ENCODE measurements at places on chromosomes 4 and X.
A peak's percentile ranks its signal among the peaks of the same experiment; 100 is the strongest.

DNA sequence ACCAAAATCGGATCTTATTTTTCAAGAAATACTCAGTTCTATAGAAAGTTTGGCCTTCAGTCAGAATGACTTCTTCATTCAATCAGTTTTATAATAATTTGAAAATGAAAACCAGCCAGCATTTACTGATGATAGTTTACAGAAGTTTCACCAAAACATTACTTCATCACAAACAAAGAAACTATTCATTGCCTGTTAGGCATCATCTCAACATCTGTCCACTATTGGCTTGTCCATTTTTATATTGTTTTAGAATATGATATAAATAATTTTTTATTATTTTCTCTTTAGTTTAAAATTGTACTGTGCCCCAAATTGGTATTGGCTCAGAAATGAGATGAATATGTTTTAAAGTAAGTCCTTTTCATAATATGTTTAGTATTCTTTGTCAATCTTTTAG, 38.4 kb downstream of the FAT4 start:
- DNase-seq, result no peak

DNA sequence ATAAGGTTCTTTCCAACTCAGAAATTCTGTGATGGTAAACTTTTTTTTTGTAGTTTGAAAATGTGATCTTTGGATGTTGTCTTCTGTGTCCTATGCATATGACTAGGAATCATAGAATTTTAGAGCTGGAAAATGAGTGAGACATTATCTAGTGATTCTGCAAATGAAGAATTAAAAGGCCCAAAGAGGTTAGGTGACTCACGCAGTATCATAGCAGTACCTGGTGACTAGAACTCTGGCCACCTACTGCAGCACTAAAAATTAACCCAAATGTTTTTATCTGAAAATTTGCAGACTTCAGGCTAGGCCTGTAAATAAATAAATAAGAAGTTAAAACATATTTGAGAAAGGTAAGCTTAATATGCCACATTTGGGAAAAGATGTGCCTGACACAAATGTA, 52.8 kb downstream of the NFKB1 start:
- no peak for DNase-seq

DNA sequence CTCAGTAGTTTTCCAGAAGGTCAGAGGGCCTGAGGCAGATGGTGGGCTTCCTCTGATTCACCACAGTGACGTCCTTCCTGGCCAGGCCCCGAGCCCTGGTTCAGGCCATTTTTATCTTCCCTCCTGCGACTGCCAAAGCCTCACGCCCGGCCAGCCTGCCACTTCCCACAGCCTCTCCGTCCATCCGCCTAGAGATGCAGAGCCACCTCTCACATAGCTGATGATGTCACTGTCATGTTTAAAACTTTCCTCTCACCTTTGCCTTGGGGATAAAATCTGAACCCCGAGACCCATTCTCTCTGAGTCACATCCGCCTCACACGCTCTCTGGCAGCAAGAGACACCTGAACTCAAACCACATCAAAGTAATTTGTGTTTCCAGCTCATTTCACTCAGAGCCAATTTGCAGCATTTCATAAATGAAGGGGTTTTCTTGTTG, 175.3 kb downstream of the QDPR start:
- no peak for DNase-seq

- DNase-seq, result no peak
Observed at GRCh38 chr4:177070533-177071058, 239.1 kb upstream of the NEIL3 start.

- DNase-seq, result no peak
Observed at GRCh38 chr4:142596121-142596520, 250.0 kb downstream of the INPP4B start.

- no peak for DNase-seq
Observed at GRCh38 chr4:9942921-9943600, 78.2 kb downstream of the SLC2A9 start.

DNA sequence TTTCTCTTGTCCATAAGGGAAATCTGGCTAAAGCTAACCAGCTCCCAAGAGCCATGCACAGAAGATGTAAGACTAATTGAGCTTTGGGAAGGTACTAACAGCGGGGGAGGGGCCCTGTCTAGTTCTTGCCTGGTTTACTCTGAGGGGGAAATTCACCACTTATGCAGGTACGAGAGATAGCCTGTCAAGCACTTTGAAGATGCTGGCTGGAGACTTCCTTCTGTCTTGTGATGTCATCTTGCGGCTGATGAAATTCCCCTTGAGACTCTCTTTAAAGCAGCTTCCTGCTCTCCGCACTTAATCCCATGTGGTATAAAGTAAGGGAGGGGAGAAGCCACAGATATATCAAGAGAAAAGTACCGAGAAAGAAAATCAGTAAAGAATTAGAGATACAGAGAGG, 345.3 kb downstream of the MAPK10 start:
- DNase-seq, result no peak

DNA sequence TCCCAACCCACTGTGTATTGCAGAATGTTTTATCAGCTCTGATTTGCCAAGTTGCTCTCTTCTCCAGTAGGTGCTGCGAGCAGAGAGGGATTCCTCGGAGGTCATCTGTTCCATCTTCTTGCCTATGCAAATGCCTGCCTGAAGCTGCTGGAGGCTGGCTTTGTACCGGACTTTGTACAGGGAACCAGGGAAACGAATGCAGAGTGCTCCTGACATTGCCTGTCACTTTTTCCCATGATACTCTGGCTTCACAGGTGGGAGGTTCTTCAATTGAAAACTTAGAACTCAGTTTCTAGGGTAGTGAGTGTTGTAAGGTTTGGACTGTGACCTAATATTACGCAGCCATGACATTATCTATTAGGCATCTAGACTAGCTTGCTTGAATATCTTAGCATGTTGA, 24.9 kb downstream of the AR start:
- DNase-seq, result no peak

GRCh38 chr4:41645728-41646390, 102.7 kb downstream of the PHOX2B start:
- DNase-seq, result no peak

- DNase-seq, result no peak
Observed at GRCh38 chrX:13733506-13733905, 914 bp downstream of the TRAPPC2 start.

- DNase-seq, result no peak
Observed at GRCh38 chr4:73609706-73610105, 10.5 kb downstream of the RASSF6 start.

DNA sequence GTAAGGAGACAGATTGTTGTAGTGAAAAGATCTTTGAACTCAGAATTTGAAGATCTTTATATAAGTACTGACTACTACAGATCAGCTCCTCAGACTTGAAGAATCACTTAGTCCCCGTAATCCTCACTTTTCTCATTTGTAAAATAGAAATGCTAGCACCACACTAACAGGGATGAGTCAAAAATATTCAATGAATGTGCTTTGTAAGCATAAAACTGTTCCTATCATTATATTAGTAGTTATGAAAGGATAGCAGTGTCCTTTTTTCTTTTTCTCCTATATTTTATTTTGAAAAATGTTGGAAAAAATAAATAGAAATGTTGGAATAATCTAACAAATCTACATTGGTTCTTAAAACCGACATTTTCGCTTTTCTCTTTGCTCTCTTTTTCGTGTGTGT, 25.4 kb downstream of the NFKB1 start:
- DNase-seq, result no peak

DNA sequence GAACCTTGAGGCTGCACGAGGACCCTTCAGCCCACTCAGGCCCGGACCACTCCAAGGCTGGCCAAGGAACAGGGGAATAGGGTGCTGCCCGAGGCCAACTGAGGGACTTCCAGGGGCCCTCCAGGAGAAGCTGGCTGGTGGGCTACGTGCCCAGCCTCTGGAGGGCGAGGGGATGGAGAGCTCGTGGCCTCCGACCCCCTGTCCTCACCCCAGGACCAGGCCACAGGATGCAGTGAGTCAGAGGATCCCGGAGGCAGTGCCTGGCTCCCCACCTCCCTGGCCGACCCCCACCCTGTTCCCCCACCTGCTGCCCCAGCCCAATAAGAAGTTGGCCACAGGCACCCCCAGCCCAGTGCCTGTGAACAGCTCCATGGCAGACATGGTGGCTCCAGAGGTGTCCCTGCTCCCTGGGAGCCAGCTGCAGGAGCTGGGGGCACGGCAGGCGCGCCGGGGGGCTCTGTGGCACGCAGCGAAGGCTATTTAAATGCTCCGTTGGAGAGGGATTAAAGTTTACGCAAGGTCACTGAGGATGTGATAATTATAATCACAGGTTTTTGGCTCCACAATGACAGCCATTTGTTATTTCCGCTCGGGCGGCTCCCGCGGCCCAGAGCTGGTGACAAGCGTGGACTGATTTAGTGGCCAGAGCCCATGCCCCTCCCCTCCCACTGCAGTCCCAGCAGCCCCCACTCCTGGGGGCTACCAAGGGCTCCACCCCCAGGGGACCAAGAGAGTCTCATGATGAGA, 95.7 kb upstream of the NKX1-1 start:
- no peak for DNase-seq

- no peak for DNase-seq
Observed at GRCh38 chr4:151678048-151678872, 82.5 kb downstream of the GATB start.

GRCh38 chrX:74104356-74105015, 199.5 kb upstream of the ZCCHC13 start:
- no peak for DNase-seq

DNA sequence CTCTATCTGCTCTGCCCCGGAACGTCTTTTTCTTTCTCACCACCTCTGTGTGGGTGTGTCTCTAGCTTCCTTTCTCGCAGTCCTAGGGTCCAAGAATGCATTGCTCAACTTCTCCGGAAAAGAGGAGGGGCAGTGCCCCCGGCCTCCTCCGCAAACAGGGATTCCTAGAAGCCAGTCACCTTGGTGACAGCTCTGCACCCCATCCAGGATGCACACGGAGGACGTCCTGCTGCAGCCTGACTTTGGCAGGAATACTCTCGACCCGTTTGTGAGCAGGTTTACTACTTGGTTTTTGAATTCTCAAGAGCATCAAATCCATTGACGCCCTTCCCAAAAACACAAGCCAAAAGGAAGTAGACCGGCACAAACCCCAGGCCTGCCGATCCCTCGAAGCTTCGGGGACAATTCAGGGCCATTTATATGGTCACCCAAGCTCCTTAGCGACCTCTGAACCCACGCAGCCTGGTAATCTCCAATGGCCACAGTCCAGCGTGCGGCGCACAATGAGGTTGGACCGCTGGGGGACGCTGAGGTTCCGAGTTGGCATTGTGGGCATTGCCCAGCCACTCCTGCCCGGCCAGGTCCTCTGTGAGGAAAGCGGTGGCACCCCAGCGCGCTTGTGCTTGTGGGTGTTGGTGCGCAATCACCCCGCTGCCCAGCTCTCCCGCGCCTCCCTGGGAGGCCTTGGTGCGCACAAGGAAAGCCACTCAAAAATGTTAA, 9.8 kb downstream of the NKX3-2 start:
- DNase-seq, result no peak

- no peak for DNase-seq
Observed at GRCh38 chr4:98976716-98977115, 18.8 kb upstream of the METAP1 start.

- DNase-seq, result no peak
Observed at GRCh38 chr4:122980860-122981259, 58.5 kb upstream of the NUDT6 start.

GRCh38 chrX:72554448-72555140, 18.0 kb downstream of the HDAC8 start:
- DNase-seq, result no peak

GRCh38 chrX:43527801-43528200, 128.3 kb upstream of the MAOA start:
- DNase-seq, result no peak

- DNase-seq, result no peak
Observed at GRCh38 chrX:9033989-9034388, at the start of gene FAM9B. Gene FAM9B (minus strand): TSS chrX:9034127. CDS start chrX:9032986, 1,141 bp downstream.

DNA sequence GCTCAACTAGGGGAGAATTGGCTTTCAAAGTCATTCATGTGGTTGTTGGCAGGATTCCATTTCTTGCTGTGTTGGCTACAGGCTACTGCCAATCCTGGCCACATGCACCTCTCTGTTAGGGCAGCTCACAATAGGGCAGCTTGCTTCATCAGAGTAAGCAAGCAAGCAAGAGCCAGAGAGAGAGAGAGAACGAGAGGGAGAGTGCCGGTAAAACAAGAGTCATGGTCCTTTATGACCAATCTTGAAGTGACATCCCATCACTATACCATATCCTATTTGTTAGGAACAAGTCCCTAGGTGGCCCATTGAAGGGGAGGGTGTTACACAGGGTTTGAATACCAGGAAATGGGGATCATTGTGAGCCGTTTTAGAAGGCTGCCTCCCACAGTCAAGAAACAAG, 33.0 kb upstream of the TLR2 start:
- peak; percentile 16 for DNase-seq
